HepG2 (cell line): ENCODE measurements at places on chromosomes 3 and 15. TPM values are rescaled to one million over a fixed set of nuclear protein-coding genes. Genes with fewer than 3 reads are reported as not detected.

Gene CPN2
- 16.3 and 27.7 TPM in 2 replicates for total RNA-seq

Gene OXTR
- 0.88 and 0.95 TPM in 2 replicates for total RNA-seq

Gene LDHAL6B
- not detected in 2 replicates for total RNA-seq

Gene ARL6IP5
- 19.6 and 29.6 TPM in 2 replicates for total RNA-seq

Gene CLRN1
- total RNA-seq: not detected in 2 replicates

Gene FRMD5
- total RNA-seq: 0.93 and 1.00 TPM in 2 replicates

Gene GTF2A2
- 106 and 118 TPM in 2 replicates for total RNA-seq

Gene MAPKBP1
- 3.9 and 7.3 TPM in 2 replicates for total RNA-seq

Gene ROBO2
- total RNA-seq: not detected in 2 replicates

DNA sequence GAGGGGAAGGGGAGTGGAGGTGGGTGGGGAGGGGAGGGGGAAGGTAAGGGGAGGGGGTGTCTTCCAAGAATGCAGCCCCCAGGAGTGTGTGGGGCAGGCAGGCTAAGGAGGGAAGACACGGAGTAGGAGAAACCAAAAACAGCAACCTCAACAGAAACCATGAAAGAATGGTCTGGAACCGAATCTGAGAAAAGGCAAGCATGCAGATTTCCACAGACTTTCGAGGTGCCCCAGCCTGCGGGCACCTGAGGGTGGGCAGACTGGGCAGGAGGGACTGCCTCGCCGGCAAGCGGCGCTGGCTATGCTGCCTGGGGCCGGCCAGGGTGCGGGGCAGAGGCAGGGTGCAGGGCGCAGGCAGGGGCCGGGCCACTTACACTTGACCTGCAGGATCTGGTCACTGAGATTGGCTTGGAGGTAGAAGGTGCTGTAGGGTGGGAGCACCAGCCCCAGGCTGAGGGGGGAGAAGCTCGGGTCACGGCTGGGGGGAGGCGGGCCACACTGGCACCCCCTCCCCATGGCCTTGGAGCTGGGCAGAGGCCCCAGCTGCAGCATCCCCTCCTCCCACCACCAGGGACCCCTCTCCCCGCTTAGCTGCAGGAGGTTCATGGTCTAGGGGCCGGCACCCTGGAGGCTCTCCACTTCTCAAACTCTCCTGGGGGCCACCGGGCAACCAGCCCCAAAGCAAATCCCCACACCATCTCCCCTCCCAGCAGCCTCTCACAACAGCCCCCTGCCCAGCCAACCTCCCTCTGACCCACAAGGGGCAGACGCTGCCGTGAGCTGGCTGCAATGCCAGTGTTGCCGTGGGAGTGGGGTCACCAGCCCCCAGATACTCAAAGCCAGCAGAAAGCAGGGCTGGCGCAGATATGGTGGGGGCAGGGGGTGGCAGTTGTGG, 15.3 kb upstream of the TMEM115 start:
- H3K4me1 ChIP-seq: peaks cover 15% of the 10 kb centered on the region
- no peak overlapping the region for H3K4me3 ChIP-seq
- no peak for DNase-seq
- H3K27me3 ChIP-seq: peaks cover 37% of the 10 kb centered on the region; the same call in 2 of the 3 replicates

DNA sequence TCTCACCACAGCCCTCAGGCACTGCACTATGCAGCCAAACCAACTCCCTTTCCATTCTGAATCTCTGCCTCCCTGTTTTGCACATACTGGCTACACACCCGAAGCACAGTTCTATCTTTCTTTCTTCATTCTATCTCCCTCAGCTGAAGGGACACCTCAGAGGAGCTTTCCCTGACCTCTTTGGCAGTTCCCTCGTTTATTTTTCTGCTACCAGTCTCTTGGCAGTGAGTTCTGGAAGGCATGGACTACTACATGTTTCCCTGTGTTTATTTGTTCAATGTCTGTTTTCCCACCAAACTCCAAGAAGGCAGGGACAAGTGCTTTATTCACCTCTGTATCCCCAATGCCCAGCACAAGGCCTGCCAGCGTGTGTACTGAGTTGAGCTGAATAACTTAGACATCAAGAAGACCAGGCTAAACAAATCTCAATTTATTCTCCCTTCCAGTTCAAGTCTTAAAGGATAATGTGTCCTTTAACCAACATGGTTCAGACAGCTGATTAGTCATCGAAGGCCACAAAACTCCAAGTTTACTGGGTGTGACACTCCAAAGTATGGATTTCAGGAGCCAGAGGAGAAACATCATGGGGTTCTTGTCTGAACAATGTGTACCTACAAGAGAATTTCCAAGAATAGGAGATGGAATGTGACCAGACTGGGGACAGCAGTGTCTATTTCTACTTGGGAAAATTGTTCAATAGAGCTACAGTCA, 260.1 kb upstream of the CTNNB1 start:
- peaks cover 24% of the 10 kb centered on the region for H3K4me1 ChIP-seq
- DNase-seq: no peak
- H3K36me3 ChIP-seq: no peaks in the 10 kb centered on the region
- no peak overlapping the region for H3K4me3 ChIP-seq
- no peak overlapping the region for H3K27ac ChIP-seq
- H3K27me3 ChIP-seq: no peaks in the 10 kb centered on the region

GRCh38 chr3:167821248-167821805, 85.8 kb downstream of the SERPINI1 start:
- no peak overlapping the region for H3K27ac ChIP-seq
- no peaks in the 10 kb centered on the region for H3K36me3 ChIP-seq
- H3K27me3 ChIP-seq: no peaks in the 10 kb centered on the region
- no peak for DNase-seq
- H3K4me1 ChIP-seq: no peaks in the 10 kb centered on the region

- no peak overlapping the region for H3K4me3 ChIP-seq
- H3K27ac ChIP-seq: no peak overlapping the region
- H3K4me1 ChIP-seq: no peaks in the 10 kb centered on the region
- peaks cover 7% of the 10 kb centered on the region for H3K27me3 ChIP-seq
- no peak for DNase-seq
- no peaks in the 10 kb centered on the region for H3K36me3 ChIP-seq
Observed at GRCh38 chr3:62371720-62372591, 1.4 kb downstream of the FEZF2 start.

- peaks cover 11% of the 10 kb centered on the region for H3K4me1 ChIP-seq
- H3K4me3 ChIP-seq: no peak overlapping the region
- H3K27ac ChIP-seq: no peak overlapping the region
- DNase-seq: no peak
- peaks cover 3% of the 10 kb centered on the region for H3K36me3 ChIP-seq
Observed at GRCh38 chr3:195227871-195228270, 43.1 kb downstream of the XXYLT1 start.

DNA sequence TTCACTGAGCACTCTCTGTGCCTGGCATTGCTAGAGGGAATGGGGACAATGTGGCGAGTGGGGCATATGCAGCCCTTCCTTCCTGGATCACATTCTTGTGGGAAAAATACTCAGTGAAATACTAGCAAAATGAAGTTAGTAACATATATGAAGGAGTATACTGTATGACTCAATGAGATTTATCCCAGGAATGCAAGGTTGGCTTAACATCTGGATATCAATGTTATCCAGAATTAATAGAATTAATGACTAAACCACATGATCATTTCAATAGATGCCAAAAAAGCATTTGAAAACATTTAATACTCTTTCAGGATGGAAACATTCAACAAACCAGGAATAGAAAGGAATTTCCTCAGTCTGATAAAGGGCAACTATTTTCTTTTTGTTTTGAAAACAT, 27.5 kb downstream of the AMOTL2 start:
- H3K36me3 ChIP-seq: no peaks in the 10 kb centered on the region
- H3K4me1 ChIP-seq: peaks cover 21% of the 10 kb centered on the region
- H3K4me3 ChIP-seq: no peak overlapping the region
- DNase-seq: no peak

GRCh38 chr3:141178551-141178950, 53.1 kb upstream of the PXYLP1 start:
- H3K4me1 ChIP-seq: no peaks in the 10 kb centered on the region
- no peak for DNase-seq

DNA sequence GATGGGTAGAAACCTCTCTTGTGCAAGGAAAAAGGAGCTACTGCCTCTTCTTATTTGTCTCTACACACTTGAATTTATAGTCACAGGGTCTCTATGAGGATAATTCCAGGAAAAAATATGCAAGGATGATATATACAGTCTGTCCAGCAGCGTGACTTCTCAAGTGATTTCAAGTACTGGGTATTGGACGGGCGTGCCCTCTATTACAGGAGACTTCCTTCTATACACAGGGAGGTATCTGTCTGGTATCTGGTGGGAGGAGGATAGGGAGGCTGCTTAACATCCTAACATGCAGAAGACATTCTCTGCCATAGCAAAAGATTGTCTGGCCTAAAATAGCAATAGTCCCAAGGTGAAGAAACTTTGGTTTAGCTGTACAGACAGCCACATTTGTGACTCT, 146.1 kb downstream of the TPRG1 start:
- H3K4me1 ChIP-seq: no peaks in the 10 kb centered on the region
- H3K27me3 ChIP-seq: no peaks in the 10 kb centered on the region
- no peak overlapping the region for H3K27ac ChIP-seq
- H3K36me3 ChIP-seq: no peaks in the 10 kb centered on the region

GRCh38 chr3:30577788-30578187, 28.6 kb upstream of the TGFBR2 start:
- H3K27me3 ChIP-seq: no peaks in the 10 kb centered on the region
- no peaks in the 10 kb centered on the region for H3K36me3 ChIP-seq
- H3K27ac ChIP-seq: peak overlapping the region; percentile 23
- peaks cover 43% of the 10 kb centered on the region for H3K4me1 ChIP-seq
- H3K4me3 ChIP-seq: no peak overlapping the region

GRCh38 chr3:197224034-197224444, 74.4 kb downstream of the DLG1 start:
- H3K4me1 ChIP-seq: peaks cover 28% of the 10 kb centered on the region
- DNase-seq: peak; percentile 56
- no peak overlapping the region for H3K4me3 ChIP-seq
- H3K27ac ChIP-seq: no peak overlapping the region
- no peaks in the 10 kb centered on the region for H3K27me3 ChIP-seq
- H3K36me3 ChIP-seq: no peaks in the 10 kb centered on the region; the same call in 2 of the 3 replicates

DNA sequence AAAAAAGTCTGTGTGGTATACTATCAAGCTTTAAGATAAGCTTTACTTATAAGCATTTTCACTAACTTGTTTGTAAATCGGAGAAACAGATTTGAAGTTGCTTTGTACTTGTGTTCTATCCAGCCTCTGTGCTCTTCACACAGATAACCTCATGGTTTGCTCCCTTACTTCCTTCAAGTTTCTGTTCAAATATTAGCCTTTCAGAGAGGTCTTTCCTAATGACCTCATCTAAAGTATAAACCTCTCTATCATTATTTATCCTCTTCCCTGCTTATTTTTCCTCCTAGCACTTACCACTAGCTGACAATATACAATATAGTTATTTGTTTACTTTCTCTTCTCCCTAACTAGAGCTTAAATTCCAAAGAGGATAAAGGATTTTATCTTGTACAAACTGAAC, 180.0 kb downstream of the CBLB start:
- H3K4me1 ChIP-seq: peaks cover 10% of the 10 kb centered on the region
- no peaks in the 10 kb centered on the region for H3K27me3 ChIP-seq
- H3K27ac ChIP-seq: no peak overlapping the region

- H3K27ac ChIP-seq: no peak overlapping the region
- H3K4me1 ChIP-seq: no peaks in the 10 kb centered on the region
- no peak overlapping the region for H3K4me3 ChIP-seq
- DNase-seq: no peak
- H3K36me3 ChIP-seq: no peaks in the 10 kb centered on the region
- peaks cover 4% of the 10 kb centered on the region; the same call in 1 of the 3 replicates for H3K27me3 ChIP-seq
Observed at GRCh38 chr3:66860771-66861170, 137.3 kb upstream of the KBTBD8 start.

DNA sequence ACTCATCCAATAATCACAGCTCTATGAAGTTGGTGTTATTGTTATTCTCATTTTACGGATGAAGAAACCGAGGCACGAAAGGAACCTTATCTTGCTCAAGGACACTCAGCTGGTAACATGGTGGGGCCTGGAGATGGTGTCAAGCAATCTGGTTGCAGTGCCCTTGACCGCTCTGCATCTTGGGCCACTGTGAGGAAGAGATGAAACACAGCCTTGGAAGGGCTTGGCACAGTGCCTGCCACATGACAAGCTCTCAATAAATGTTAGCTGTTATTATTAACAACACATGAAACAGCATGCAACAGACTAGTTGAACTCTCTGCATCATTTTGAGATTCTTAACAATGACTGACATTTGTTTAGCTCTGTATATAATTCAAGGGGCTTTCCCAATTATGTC, 10.1 kb upstream of the ITGA11 start:
- no peaks in the 10 kb centered on the region for H3K4me1 ChIP-seq
- H3K4me3 ChIP-seq: no peak overlapping the region
- no peak for DNase-seq
- H3K27me3 ChIP-seq: peaks cover 3% of the 10 kb centered on the region; the same call in 1 of the 2 replicates
- no peak overlapping the region for H3K27ac ChIP-seq
- no peaks in the 10 kb centered on the region for H3K36me3 ChIP-seq

GRCh38 chr3:147405231-147406027, 914 bp downstream of the ZIC4 start:
- H3K27ac ChIP-seq: no peak overlapping the region
- DNase-seq: no peak
- no peaks in the 10 kb centered on the region for H3K36me3 ChIP-seq
- no peaks in the 10 kb centered on the region for H3K4me1 ChIP-seq

DNA sequence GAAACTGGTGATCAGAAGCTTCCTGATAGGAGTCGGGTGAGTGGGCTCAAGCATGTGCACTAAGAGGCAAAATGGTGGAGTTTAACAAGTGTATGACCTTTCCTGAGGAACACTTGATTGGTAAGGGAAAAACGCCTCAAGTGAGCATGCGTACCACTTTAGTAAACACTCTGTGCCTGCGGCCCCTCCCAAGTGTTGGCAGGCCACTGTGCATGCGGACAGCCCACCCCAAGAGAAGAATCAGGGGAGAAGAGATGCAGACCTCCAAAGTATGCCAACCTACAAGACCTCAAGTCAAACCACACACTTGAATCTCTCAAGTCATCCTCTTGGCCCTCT, 122.3 kb downstream of the CTNNB1 start:
- H3K36me3 ChIP-seq: no peaks in the 10 kb centered on the region
- DNase-seq: no peak
- no peak overlapping the region for H3K4me3 ChIP-seq
- no peaks in the 10 kb centered on the region for H3K27me3 ChIP-seq
- H3K27ac ChIP-seq: no peak overlapping the region

DNA sequence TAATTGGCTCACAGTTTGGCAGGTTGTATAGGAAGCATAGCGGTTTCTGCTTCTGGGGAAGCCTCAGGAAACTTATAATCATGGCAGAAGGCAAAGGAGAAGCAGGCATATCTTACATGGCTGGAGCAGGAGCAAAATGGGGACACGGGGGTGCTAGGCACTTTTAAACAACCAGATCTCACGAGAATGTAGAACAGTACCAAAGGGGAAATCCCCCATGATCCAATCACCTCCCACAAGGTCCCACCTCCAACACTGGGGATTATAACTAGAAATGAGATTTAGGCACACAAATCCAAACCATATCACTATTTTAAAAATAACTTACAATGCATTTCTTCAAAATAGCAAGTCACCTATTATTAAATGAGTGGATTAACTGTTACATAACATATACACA, 47.1 kb upstream of the ANKRD28 start:
- DNase-seq: no peak
- H3K4me1 ChIP-seq: peaks cover 14% of the 10 kb centered on the region
- H3K27ac ChIP-seq: no peak overlapping the region
